ENCODE measurements at places on chromosomes 2 and 18.
A peak's percentile ranks its signal among the peaks of the same experiment; 100 is the strongest.

DNA sequence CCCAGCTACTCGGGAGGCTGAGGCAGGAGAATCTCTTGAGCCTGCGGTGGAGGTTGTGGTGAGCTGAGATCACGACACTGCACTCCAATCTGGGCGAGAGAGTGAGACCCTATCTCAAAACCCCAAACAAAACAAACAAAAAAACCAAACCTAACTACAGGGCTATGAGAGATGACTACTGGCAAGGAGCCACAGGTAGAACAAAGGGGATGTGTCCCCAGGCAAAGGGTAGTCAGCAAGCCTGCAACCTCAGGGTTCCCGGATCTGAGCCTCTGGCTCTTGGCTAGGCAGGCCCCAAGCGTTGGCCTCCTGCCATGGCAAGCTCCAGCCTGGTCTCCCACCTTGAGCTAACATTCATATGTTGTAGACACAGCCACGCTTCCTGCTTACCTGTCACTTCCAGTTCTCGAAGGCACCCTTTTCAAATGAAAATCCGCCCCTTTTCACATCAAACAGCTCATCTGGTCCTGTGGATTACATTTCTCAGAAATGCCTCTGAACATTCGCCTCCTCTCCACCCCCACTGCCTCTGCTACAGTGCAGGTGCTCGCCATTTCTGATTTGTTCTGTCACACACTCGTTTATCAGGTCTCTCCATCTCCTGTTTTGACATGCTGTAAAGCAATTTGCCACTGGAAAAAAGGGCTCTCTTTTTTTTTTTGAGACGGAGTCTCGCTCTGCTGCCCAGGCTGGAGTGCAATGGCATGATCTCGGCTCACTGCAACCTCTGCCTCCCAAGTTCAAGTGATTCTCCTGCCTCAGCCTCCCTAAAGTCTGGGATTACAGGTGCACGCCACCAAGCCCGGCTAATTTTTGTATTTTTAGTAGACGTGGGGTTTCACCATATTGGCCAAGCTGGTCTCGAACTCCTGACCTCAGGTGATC, 13.1 kb upstream of the ACTR3 start:
- DNase-seq: peak; percentile 42

- no peak for DNase-seq
Measured at GRCh38 chr2:98815795-98816194, 84.9 kb upstream of the MGAT4A start.

DNA sequence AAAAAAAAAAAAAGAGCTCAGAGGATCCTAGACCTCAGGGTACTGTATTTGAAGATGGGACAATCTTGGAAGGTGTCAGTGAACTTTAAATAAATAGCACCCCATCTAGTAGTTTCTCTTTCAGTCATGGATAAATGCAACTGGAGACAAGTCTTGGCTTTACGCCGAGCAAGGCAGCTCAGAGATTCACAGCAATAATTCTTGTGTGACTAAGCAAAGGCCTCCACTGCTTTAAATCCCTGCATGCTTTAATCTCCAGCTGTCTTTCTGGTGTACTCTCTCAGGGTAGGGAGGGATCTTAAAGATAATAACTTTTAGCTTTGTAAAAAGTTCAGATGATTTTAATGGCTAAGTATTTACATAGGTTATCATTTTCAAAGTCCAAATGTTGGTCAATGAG, 36.3 kb downstream of the NRXN1 start:
- no peak for DNase-seq

DNA sequence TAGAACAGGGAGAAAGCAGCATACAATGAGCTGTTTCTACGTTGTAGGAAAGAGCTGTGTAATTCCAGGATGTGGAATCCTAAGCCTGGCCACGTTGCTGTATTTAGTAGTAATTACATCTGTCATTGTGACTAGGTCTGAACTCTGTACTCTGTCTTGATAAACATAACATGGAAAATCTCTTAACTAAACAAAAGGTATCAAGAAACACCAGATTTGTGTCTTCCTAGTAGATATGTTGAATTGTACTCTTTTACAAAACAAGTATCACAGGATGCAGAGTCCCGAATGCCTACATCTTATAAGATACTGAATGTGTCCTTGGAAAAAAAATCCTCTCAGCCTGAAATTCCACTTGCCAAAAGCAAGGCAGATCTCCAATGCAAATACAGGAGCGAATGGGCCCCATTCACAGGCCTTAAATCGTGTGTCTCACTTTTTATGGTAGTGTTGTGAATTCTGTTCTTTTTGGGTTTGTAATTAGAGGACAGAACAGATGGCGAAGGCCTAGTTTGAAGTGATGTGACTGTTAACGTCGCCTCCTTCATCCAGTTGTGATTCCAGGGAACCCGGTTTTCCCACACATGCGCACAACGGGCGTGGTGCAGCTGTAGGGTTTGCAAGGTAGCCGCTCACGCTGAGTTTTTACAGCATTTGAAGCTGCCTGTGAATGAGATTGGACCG, 246.5 kb downstream of the GBX2 start:
- DNase-seq: no peak

- DNase-seq: no peak
Measured at GRCh38 chr2:239025951-239026461, 178.1 kb downstream of the TWIST2 start.

GRCh38 chr2:179532863-179533278, 268.2 kb upstream of the SESTD1 start:
- DNase-seq: no peak

DNA sequence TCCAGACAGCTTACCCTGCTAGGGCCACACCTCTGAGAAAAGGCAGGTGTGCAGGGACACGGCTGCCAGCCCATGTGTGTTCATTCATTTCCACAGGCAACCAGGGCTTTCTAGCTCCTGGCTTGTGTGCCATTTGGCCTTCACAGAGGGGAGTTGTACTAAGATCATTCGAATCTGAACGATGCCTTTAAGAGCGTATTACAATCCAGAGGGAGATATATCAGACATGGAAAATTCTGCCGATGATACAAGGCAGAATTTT, 64.2 kb upstream of the OTOF start:
- no peak for DNase-seq

DNA sequence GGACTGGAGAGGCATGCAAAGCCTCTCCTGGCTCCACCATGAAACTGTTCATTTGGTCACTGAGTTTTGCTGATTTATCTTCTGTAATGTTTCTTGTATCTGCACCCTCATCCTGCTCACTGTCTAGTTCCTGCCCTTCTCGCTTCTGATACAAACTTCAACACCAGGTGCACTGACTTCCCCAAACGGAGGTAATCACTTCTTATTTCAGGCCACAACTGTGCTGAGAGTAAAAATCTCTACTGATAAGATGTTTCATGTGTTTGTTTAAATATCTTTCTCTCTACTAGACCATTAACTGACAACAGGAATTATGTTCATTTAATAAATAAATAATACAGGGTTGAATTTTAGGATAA, 10.9 kb upstream of the NT5C1B start:
- DNase-seq: no peak

DNA sequence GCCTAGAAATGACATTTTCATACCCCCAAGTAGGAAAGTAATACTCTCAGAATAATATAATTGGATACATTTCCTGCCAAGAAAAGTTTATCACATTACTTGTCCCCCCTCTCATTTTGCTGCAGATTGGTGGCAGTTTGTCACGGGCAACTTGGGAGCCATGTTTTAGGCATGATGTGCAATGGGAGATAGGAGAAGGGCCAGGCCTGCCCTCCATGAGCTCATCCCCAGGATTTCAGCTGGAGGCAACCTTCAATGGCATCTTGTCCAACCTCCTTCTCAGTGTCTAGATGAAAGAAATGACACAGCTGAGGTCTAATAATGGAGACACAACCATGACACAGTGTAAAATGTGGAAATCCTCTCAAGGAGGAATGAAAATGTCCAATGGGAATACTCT, 11.4 kb upstream of the RAB31 start:
- DNase-seq: no peak

DNA sequence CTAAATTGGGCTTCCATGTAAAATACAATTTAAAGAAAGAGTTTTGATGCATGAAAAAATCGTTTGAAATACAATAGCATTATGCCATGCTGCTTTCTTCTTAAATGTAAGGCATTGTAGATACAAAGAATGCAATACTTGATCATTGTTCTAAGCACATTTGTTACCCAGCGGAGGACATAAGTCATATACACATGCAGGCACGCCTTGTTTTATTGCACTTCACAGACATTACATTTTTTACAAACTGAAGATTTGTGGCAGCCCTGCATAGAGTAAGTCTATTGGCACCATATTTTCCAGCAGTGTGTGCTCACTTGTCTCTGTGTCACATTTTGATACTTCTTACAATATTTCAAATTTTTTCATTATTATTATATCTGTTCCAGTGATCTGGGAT, 345.0 kb downstream of the CLIP4 start:
- DNase-seq: no peak

GRCh38 chr2:194723446-194723845, 933.6 kb upstream of the SLC39A10 start:
- DNase-seq: no peak

- DNase-seq: no peak
Measured at GRCh38 chr2:122523143-122523542, 767.7 kb downstream of the TSN start.

GRCh38 chr2:162071001-162071400, 3.0 kb downstream of the DPP4 start:
- no peak for DNase-seq

DNA sequence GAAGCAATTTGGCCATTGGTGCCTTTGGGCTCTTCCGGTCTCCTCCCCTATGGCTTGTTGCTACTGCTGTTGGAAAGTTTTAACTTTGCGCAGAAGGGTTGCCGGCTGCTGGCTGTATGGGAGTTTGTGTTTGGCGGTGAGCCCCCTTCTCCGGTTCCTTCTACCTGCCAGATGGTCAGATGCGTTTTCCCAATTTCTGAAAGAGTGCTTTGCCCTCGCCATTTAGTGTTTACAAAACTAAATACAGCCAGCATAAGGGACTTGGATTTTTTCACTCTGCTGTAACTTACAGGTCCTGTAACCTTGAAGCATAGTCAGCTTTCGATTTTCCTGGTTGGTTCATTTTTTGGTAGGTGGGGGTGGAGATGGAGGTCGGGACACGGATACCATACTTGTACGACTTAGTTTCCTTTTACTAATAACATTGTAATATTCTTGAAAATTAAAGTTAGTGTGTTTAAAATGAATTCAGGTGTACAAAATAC, 604 bp downstream of the COQ10B start:
- DNase-seq: no peak

DNA sequence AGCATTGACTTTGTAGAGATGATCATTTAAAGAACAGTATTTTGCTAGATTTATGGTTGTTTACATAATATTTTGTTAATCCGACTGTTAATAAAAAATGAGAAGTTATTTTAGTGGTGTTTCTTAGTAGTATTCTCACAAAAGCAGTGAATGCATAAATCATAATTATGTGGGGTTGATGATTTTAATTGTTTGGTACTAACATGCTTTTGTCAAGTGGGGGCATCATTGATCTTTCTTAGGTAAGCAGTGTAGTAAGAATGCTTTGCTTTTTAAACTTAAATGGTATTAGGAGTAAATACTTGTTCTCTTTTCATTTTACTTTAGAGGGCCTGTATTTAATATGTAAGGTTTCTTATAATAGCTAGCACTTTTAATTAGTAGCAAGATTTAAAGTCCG, 109.2 kb upstream of the OTX1 start:
- no peak for DNase-seq

DNA sequence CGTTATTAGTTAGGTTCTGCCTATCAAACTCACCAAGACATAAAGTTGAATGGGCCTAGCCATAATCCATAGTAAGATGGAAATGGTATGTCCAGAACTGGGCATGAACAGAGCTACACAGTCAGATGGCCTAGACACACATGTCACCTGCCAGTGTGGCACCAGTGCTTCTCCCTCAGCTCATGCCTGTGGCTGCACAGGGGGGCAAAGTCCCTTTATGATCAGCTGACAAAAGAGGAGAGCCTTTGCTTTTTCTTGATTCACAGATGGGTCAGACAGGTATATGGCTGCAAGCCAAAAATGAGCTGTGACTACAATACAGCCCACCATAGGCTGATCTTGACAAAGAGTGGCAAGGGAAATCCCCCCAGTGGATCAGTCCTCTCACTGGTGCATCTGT, 28.3 kb upstream of the STARD7 start:
- no peak for DNase-seq

GRCh38 chr2:68512326-68512725, 44.9 kb downstream of the APLF start:
- DNase-seq: no peak

GRCh38 chr18:14086458-14087231, 45.6 kb downstream of the ZNF519 start:
- no peak for DNase-seq

DNA sequence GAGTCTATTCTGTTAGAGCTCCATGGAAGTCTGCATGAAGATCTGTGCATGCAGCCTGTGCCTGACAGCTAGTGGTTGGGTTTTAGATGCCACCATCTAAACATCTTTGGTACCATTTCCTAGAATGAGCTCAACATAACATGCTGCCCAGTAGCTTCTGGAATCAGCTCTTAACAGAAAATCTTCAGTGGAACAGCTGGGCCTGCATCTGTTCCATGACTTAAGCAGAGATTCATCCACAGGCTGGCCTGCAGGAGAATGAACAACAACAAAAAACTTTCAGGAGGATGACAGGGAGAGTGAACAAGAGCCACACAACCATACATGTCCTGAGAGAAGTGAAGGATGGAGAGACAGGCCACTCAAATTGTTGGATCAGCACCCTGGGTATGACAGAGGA, 316.6 kb downstream of the RDH14 start:
- no peak for DNase-seq

DNA sequence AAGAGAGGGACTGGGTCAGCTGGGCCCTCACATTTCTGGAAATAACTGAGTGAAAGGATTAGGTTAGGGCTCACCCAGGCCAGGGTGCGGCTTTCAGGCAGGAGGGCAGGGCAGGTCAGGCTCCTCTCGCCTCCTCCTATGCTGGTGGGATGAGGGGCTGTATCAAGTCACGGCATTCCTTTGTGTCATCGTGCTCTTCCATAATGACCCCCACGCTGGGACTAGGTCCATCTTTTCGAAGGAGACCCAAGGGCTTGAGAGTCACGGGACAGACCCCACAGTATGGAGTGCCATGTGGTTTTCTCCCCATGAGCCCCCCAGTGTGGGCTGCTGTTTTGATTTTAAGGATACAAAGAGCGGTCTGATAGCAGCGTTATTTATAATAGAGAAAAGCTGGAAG, 137.8 kb upstream of the COPS8 start:
- DNase-seq: no peak

DNA sequence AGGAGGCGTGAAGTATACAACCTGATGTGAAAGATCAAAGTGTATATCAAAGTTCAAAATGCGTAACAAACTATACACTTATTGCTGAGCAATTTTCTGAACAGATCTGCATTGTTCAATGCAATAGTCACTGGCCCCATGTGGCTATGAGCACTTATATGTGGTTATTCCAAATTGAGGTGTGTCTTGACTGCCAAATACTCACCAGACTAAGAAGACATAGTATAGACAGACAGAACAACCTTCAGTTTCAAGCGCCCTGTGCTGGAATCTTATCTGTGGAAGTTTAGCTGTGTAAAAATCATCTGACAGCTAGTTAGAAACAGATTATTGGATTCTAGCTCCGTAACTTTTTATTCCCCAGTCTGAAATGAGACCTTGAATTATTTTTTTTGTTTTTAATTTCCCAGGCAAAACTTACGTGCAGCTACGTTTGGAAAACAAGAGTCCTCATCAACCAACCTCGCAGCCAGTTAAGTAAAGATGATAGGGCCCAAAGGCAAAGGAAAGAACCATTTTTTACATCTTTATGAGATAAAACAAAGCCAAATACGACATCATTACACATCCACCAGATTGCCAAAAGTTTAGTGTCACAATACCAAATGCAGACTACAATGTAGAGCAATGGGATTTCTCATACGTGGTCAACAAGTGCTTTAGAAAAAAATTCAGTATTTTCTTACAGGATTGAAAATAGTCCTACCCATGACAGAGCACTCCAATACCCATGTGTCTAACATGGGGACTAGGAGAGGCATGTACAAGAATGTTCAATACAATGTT, 37.2 kb downstream of the MBOAT2 start:
- no peak for DNase-seq
